ENCODE measurements at places on chromosomes 13 and 19.
A peak's percentile ranks its signal among the peaks of the same experiment; 100 is the strongest.

- DNase-seq: peak; percentile 92
Measured at GRCh38 chr13:52158629-52159158, 703 bp downstream of the NEK3 start.

DNA sequence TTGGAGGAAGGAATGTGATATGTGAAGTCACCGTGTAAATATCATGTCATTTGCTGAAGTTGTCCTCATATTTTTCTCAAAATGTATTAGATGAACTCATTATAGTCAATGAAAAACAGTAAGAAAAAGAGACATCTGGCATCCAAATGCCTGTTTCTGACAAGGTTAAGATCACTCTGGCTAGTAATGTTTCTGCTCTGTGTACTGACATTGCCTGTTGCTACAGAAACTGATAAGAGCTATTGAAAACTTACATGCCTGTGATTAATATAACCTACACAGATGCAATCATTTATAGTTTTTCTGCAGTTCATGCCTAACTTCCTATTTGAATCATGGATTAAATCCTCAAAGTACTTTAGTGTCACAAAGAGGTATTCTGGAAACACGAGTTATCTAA, 249.8 kb downstream of the NBEA start:
- no peak for DNase-seq

GRCh38 chr13:25478186-25478585, 106.4 kb downstream of the ATP8A2 start:
- DNase-seq: no peak

DNA sequence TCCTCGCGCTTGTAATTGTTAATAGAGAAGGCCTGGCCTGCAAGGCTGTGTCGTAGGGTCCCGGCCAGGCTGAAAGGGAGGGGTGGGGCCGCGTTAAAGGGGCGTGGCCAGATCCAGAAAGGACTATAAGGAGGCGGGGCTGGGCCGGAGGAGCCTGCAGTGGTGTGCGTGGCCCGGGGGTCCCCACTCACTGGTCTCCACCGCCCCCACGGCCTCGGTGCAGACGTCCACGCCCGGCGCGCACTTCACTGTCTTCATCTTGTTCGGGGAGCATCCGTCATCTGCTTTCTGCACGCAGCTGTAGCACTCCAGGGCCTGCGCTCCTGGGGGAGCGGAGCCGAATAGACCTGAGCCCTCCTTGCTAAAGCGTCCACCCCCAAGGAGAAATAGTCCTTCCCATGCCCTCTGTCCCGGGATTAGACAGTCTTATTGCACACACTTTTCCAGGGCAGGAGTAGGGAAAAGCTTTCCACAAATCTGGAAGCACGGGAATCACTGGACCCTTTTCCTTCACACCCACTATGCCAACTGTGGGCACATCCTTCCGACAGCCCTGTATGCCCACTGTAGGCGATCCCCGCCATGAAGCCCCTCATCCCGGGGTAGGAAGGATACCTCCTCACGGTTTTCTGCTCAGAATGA, 1.2 kb downstream of the LYPD3 start:
- DNase-seq: no peak

- no peak for DNase-seq
Measured at GRCh38 chr13:32309312-32310133, 5.6 kb downstream of the ZAR1L start.

GRCh38 chr19:38780443-38780842, 7.1 kb upstream of the LGALS7 start:
- DNase-seq: no peak

GRCh38 chr13:26678796-26679195, 81.8 kb downstream of the GPR12 start:
- DNase-seq: no peak

DNA sequence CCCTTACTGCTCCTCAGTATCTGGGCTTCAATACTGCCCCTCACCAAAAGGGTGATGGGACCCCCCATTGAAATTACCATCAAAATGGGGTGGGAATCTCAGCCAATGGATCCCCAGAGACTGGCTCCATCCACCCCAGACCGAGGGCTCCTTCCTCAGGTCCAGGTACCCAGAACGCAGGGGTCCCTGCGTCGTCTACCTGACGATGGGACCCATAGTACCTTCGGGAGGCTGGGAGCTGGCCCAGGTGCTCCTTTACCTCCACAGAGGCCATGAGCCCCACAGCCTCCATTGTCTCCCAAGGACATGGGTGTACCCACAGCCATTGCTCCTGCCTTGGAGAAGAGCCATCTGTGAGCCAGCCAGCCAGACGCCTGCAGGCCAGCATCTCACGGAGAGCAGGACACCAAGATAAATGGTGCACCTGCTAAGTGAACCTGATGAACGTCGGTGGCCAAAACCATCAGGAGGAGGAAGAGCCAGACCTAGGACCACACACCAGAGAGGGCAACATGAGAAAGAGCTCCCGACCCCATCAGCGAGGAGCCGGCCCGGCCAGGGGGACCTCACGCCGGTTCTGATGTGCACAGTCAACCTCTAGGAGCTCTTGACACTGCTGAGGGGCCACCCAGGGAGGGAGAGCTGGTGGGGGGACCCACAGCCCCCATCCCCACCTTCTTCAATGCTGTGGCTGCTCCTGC, 156.8 kb upstream of the SOX1 start:
- DNase-seq: peak; percentile 90

DNA sequence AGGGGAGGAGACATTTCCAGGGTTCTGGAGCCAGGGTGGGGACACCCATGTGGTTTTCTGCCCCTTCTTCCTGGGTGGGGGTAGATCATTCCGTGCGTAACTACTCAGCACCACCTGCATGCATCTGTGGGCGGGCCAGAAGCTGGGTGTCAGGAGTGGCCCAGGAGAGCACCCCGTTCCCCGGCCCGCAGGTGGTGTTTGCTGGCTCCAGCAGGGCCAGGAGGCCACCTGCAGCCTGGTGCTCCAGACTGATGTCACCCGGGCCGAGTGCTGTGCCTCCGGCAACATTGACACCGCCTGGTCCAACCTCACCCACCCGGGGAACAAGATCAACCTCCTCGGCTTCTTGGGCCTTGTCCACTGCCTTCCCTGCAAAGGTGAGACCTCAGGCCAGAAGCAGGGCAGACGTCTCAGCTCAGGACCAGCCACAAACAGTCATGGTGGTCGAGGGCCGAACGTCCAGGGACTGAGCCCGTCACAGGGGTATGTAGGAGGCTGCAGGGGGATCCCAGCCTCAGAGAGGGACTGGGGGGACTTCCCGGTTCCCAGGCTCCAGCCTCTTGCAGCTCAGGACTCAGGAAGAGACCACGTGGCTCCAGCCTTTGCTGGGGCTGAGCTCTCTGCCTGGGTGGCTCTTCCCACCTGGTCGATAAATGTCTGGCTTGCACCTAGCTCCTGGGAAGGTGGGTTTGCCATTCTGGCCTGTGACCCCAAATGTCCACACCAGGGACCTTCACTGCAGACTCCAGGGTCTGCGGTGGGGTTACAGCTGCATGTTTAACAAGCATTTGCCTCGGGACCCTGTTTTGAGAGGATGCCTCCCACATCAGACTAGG, 1.6 kb downstream of the FSTL3 start:
- DNase-seq: no peak

DNA sequence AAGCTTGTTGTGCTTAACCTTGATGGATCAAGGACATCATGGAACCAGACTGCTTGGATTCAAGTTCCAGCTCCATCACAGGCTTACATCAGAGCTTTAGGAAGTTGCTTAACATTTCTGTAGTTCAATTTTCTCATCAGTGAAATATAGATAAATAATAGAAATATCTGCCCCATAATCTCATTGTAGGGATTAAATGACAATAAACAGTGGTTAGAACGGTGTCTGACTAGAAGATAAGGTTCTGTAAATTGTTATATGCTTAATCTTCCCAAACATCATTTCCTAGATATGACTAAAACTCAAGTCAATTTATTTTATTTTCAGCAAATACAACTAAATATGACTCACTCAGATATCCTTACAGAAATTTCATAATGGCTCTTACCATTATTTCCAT, 83.5 kb downstream of the SLITRK1 start:
- DNase-seq: no peak

GRCh38 chr13:74891610-74892009, 590.4 kb downstream of the TBC1D4 start:
- DNase-seq: no peak

- no peak for DNase-seq
Measured at GRCh38 chr13:111006506-111007031, 91.7 kb upstream of the ANKRD10 start.

- DNase-seq: no peak
Measured at GRCh38 chr13:75202981-75203380, 279.0 kb downstream of the TBC1D4 start.

GRCh38 chr13:20438801-20439200, 86.9 kb downstream of the CRYL1 start:
- DNase-seq: peak; percentile 5

DNA sequence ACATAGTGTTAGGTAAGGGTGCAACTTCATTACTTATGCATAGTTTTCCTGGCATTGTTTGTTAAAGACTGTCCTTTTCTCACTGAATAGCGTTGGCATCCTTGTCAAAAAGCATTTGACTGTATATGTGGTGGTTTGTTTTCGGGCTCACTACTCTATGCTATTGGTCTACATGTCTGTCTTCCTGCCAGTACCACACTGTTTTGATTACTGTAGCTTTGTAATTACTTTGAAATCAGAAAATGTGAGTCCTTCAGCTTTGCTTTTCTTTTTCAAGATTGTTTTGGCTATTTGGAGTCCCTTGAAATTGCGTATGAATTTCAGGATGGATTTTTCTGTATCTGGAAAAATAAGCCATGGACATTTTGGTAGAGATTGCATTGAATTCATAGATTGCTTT, 56.0 kb downstream of the IFT88 start:
- DNase-seq: no peak

- no peak for DNase-seq
Measured at GRCh38 chr19:58009301-58009665, 6.7 kb upstream of the ZNF606 start.

- no peak for DNase-seq
Measured at GRCh38 chr19:7541475-7541824, 5.9 kb downstream of the PNPLA6 start.

GRCh38 chr13:102609696-102610095, 12.9 kb downstream of the TPP2 start:
- no peak for DNase-seq

DNA sequence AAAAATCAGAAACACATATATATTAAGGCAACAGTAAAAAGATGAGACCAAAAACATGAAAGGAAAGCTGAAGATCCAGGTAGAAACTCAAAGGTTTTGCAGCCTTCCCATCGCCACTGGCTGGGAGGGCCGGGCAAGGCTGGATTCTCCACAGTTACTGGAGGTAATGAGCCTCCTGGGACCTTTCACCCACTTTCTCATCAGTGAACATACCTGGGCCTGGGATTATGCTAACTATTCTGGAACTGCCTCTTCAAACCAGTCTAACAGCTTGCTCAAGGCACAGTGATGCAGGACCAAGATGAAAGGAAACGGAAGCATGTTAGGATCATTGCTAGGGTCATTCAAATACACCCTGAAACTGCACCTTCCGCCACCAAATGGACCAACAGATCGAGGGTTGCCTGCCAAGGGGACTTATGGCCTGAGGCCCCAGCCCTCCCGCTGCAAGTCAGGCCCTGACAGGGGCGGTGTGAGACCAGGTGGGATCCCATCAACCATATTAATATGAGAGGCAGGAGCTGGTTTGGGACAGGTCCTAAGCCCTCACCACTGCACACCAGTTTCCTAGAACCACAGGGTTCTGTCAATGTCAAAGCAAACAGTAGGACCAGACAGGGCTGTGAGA, 28.4 kb upstream of the ATP12A start:
- no peak for DNase-seq

GRCh38 chr19:34244611-34245299, 9.6 kb upstream of the GARRE1 start:
- no peak for DNase-seq

DNA sequence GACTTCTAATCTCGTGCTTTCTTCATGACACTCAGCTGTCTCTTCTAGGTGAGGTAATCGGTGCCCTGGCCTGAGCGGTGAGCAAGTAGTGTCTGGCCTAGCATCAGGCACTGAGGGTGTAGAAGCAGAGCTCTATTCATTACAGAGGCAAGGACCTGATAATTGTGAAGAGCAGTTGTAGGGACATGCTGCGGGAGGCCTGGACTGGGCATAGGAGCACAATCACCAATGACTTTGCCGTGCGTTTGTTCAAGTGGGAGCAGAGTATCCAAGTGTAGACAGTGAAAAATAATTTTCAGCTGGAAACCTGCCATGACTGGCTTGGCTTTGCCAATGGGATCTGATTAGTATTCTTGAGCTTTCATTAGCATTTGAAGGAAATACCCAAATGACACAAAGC, 32.1 kb upstream of the DCLK1 start:
- peak; percentile 84 for DNase-seq

DNA sequence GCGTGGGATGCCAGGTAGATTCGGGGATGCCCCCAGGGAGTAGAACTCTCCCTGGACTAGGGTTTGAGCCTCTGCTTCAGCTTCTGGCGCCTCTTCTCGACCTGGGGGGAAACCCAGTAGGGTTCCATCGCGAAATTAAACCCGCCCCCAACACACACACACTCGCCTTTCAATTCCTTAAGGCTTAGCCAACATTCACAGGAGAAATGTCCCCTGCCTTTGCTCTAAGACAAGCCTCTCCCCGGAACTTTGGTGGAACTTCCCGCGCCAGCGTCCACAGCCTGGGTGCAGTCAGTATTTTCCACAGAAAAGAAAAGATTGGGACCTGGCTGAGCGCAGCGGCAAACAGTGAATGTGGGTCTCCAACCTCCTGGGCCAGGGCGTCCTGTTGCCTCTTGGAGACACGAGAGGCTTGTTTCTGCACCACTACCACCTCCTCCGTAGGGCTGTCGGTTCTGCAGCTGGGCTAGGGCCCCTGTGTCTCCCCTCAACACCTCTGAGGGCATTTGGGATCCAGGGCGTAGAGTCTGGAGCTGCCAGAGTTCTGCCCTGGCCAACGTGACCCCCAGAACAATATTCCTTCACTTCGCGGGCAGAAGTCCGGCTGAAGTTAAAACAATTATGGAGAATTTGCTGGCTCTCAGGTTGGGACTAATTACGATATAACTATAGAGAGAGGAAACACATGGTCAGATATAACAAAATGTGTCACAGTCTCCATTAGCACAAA, 3.2 kb downstream of the PDX1 start:
- DNase-seq: no peak

DNA sequence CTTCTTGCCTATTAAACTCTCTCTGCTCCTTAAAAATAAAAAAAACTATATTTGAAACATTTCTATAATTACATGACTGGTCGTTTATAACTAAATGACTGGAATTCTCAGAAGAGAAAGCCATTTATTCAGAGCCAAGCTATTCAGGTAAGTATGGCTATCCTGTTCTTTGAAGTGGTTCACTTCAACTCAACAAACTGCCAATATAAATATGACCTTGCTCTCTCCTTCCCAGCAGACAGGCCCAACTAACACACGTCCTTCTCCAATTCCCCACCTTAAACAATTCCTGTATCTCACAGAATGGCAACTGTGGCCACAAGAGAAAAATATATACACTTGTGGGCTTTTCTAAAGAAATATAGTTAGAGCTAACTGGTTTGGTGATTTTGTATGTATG, 153.9 kb downstream of the MIPEP start:
- DNase-seq: no peak

- DNase-seq: no peak
Measured at GRCh38 chr19:28235606-28236125, 977.3 kb downstream of the UQCRFS1 start.

All from esophagus muscularis mucosa (tissue), 4 donors.